ENCODE measurements at places on chromosomes 1 and 21.
A peak's percentile ranks its signal among the peaks of the same experiment; 100 is the strongest.

DNA sequence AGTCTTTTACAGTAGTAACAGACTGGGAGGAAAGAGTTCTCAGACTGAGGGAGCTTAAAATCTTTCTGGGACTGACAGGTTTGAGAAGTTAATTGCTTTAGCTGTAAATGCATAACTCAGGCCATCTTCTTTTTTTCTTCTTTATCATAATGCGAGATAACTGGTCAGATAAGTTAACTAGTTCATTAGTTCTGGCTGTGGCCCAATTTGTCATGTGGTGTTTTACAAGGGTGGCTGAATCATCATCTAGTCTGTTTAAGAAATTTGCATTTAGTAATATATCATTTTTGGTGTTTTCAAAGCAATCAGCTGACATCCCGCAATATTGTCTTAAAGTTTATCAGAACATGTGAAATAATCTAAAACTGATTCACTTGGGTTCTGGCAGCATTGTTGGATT, 14.0 kb downstream of the HSD3B2 start:
- no peak for DNase-seq

- no peak for DNase-seq
Measured at GRCh38 chr1:97680894-97681293, 239.9 kb downstream of the DPYD start.

- DNase-seq = no peak
Measured at GRCh38 chr1:84721152-84721551, 30.9 kb upstream of the SSX2IP start.

- no peak for DNase-seq
Measured at GRCh38 chr1:112721966-112722524, 6.9 kb upstream of the PPM1J start.

- no peak for DNase-seq
Measured at GRCh38 chr1:43914576-43915525, 18.8 kb upstream of the ARTN start.

- no peak for DNase-seq
Measured at GRCh38 chr1:168146160-168146539, 9.4 kb upstream of the GPR161 start.

GRCh38 chr1:229949500-229949899, 117.5 kb upstream of the GALNT2 start:
- DNase-seq = no peak

GRCh38 chr21:22691658-22692057, 1693.4 kb downstream of the NCAM2 start:
- no peak for DNase-seq

- no peak for DNase-seq
Measured at GRCh38 chr21:38396325-38396724, 102.0 kb downstream of the ERG start.

DNA sequence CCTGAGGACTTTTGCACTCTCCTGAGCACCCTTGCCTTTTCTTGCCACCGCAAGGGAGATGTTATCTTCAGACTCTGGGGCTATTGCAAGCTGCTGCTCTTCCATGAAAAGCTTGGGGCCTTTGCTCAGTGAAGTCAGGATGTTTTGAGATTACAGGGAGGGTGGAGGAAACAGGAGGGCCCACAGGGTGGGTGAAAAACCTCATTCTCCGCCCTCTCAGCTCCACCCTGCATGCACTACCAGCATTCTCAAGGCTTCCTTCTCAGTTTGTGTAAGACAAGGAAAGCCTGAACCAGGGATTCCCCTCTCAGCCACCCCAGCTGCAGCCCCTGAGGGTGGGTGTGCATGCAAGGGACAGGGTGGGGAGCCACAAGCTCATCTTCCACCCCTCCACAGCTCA, 25.8 kb upstream of the ZNF648 start:
- DNase-seq = no peak

GRCh38 chr1:226813671-226814591, 56.5 kb upstream of the PSEN2 start:
- no peak for DNase-seq

DNA sequence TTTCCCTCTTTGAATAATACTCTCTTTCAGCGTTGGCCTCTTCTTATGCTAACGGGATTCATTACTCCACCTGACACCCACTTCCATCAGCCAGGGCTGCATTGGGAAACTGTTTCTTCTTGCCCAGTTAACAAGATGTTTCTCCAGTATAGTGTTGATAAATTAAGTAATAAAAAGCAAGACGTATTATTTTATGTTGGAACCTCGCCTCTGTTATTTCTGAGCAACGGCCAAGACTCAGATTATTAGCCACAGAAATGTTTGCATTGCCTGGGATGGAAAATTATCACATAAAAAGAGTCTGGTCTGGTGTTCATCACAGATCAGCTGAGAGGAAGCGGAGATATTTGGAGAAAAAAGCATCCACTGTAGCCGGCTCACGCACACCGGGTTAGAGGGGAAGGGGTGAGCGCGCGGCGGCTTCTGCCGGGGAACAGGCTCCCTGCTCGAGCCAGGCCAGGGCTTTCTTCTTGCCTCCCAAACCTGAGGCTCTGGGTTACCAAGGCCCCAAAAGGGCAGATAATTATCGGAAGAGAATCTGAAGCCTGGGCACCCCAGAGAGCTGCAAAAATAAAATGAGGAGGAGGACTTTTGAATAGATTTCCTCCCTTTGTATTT, 189.5 kb downstream of the PRDM16 start:
- no peak for DNase-seq

GRCh38 chr1:216914974-216915373, 191.7 kb upstream of the ESRRG start:
- DNase-seq = no peak

DNA sequence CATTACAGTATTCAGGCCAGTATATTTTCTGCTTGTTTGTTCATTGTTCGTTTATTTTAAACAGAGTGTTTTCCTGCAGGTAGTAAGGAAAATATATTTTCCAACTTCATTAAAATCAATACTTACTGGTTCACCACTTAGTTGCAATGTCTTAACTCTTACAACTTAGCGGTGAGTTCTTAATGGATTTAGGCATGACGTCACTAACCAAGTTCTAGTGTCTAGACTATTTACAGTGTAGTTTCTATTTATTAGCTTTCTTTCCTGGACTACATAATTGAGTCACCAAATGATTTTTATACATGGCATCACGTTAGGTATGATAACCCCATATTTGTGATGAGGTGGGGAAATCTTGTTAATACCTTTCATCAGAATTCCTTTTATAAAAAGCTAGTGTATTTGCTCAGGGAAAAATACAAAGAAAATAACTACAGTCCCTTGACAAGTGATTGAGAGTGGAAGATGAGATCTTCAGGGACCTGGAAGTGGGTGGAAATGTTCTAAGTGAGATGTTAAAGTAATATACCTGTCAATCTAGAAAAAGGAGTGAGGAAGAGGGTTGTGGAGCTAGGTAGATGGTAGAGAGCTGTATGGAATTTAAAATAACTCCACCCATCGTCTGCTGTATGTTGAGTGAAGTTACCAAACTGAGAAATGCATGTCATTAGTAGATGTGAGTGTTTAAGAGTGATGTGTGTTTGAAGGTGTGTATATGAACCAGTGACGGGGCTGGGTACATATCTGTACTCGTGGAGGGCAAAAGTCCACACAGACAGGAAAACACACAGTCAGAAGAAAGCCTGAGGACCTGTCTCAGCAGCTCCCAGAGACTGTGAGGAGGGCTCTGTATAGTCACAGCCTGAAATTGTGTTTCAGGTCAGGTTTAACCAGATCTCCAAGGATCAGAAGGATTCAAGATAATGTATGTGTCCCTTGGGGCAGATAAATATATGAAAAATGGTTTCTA, 197.6 kb upstream of the ADAMTS5 start:
- DNase-seq = no peak

DNA sequence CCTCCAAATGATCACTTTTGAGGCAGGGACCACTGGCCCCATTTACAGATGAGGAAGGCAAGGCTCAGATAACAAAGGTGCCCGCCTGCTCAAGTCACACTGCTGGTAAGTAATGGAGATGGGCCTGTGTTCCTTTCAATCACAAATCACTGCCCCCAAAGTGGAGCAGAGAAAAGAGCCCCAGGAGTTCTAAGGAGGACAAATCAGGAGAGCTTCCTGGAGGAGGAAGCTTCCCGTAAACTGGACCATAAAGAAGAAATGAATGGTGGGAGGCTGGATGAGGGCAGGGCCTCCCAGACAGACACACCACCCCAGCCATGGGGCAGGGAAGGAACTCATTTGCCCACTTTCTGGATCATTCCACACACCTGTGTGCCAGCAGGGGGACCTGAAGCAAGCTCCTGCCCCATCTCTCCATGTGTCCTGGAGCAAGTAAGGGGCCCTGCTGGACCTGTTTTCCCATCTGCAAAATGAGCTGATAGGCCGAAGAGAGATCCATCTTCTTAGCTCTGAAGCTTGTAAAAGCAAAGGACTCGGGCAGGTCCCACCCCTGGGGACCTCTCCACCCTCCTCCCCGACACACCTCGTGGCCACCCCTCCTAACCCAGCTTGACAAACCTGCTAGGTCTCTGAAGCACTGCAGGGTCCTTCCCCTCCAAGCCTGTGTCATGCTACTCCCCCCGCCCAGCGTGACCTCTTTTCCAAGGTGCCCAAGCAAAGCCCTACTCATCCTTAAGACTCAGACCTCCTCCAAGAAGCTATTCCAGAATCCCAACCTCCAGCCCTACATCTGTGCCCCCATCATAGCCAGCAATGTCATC, 5.5 kb downstream of the LAPTM5 start:
- no peak for DNase-seq

DNA sequence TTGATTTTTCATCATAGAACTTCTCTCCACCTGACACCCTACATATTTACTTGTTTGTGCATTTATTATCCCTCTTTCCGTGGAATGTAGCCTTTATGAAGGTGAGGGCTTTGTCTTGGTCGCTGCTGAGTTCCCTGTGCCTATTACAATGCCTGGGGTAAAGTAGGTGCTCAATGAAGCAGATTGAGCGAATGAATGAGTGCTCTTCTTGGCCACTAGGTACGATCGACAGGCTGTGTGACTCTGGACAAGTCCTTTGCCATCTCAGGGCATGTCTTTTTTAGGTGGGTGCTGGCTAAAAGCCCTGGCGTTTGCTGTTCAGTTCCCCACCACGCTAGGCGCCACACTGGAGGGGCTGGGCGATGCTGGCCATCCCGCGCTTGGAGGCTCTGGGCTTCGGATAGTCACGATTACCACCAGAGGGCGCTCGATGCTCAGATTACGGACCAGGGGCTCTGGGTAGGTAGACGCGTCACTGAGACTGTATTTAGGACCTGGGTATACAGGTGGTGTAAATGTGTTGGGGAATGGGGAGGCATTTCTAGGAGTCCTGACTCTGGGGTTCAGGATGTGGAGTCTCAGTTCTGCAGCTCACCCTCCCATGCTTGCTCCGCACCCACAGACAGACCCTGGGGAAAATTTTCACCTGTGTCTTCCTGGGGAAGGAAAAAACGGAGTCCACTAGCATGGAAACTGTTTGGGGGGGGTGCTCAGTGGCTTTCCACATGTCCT, 71.0 kb upstream of the CSF3R start:
- peak; percentile 8 for DNase-seq

- DNase-seq = no peak
Measured at GRCh38 chr1:55702064-55702463, 486.9 kb upstream of the USP24 start.

- DNase-seq = no peak
Measured at GRCh38 chr1:3130268-3130667, 61.3 kb downstream of the PRDM16 start.

DNA sequence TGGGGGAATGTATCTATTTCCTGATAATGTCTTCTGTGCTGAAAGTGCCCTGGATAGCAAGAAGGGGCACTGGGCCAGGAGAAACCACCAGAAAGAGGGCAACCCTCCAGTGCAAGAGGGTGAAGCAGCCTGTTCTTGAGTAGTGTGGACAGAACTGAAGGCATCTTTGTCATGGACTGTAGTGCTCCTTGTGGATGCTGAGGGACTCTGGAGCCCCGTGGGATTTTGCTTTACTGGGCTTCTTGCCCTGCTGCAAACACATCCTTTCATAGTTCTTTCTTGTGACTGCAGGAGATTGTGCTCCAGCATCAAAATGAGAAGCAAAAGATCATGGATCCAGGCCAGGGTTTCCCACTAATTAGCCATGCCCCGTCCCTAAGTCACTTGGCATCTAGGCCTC, 300.6 kb downstream of the ZNF326 start:
- no peak for DNase-seq

Measured in stimulated activated CD4-positive, alpha-beta T cell treated with anti-CD3 and anti-CD28 coated beads, Interleukin-1b, Interleukin-23, amount 100 ng/mL, for 1 hour (primary cell).